ENCODE measurements at places on chromosomes 13 and 19.

DNA sequence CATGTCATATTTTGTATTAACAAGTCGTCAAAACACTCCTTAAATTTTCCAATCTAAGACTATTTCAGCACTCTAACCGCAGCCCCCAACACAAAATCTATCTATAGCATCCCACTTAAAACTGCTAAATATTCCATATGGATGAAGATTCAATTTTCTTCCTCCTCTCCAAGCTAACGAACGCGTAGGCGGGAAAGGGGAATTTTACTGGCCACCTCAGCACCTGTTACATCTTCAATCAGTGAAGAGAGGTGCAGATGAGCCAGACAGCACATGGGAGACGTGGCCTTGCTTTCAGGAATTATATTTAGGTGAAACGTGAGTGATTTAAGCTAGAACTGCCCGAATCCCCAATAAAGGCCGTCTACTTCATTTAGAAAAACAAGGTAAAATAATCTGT lies 1.1 kb downstream of the RBM26 start:
- DNase-seq = no peak

GRCh38 chr19:11422163-11423065 lies 3.3 kb upstream of the RGL3 start:
- peak; percentile 79 for DNase-seq

DNA sequence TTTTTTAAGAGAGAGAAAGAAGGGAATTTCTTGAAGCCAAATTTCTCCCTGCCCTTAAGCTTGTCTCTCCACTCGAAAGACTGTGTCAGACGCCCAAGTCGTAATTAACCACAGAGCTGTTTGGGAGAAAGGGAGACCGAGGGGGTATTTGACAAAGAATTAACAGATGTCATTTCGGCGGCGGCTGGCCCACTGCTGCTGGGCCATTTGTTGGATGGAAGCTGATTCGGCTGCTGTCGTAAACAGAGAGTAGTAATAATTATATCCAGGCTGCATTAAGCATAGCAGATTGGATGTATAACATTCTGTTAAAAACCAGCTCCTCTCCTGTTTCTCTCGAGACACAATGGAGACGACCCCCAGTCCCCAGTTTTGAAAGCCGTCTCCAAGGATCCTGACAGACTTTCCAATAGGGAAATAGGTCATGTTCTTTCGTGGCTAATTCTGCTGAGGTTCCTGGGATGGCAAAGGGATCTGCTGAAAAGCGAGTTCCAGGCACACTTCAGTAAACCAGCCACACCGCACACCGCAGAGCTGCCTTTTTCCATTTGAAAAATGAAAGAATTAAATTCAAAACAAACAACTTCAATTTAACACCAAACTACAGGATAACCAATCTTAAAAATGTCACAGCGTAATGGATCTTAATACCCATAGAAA lies 71.5 kb downstream of the KCTD15 start:
- DNase-seq = no peak

- DNase-seq = no peak
These were observed 162.3 kb downstream of the KLF5 start for GRCh38 chr13:73220966-73221720.

All from tibial artery (tissue), 4 donors.